ENCODE measurements at places on chromosomes 1 and 21. TPM values are rescaled to one million over a fixed set of nuclear protein-coding genes. Genes with fewer than 3 reads are reported as not detected.

WNT3A gene
- total RNA-seq, result not detected

EPRS1 gene
- total RNA-seq, result 131 TPM

NEK2 gene
- total RNA-seq, result 29.1 TPM

IRF6 gene
- not detected for total RNA-seq

ITGB2 gene
- not detected for total RNA-seq

SUMO3 gene
- total RNA-seq, result 85.0 TPM
